ENCODE measurements at places on chromosomes 12 and 14. TPM values are rescaled to one million over a fixed set of nuclear protein-coding genes. Genes with fewer than 3 reads are reported as not detected.

Gene KRT81
- total RNA-seq: not detected

Gene AMHR2
- total RNA-seq: not detected

DNA sequence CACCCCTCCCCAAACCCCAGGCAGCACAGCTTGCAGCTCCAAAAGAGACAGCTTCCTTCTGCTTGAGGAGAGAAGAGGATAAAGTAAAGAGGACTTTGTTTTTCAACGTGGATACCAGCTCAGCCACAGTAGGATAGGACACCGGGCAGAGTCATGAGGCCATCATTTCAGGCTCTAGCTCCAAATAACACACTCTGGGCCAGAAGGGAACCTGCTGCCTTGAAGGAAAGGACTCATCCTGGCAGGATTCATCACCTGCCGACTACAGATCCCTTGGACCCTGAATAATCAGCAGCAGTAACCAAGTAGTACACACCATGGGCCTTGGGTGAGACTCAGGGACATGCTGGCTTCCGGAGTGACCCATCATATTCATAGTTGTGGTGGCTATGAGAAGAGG, 10.4 kb upstream of the CKAP4 start:
- H3K36me3 ChIP-seq: no peaks in the 10 kb centered on the region
- no peaks in the 10 kb centered on the region for H3K27me3 ChIP-seq
- no peak overlapping the region for H3K4me3 ChIP-seq
- DNase-seq: no peak

DNA sequence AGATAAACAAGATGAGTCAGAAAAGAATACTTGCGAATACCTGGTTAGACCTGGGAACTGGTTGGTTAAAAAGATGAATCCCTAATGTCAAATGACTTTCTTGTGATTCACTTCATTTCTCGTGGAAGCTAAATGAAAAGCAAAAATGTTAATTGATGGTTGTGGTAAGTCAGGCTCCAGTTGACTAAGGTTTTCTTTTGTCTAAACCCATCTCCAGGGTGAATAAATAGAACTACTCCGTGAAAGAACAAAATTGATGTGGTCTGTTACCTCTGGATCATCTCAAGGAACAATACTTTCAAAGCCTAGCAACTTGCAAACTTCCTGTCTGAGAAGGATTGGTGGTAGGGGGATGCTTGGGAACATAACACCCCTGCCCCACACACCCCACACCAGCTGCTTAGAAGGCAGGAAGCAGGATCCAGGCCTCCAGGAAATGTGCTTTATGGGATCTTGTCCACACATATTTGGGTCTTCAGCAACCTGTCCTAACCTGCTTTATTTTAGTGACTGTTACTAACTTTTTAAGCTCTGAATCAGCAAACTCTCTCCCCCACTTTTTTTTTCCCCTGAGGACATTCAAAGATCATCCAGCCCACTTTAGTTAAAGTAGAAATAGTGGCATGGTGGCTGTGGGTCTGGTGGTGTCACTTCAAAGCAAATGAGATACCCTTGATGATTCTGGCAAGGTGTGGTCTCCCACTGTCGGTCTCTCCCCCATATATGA, 60.4 kb upstream of the PTHLH start:
- H3K27me3 ChIP-seq: no peaks in the 10 kb centered on the region
- no peaks in the 10 kb centered on the region for H3K36me3 ChIP-seq
- no peak overlapping the region for H3K27ac ChIP-seq

GRCh38 chr14:54881761-54882401, 20.7 kb downstream of the GCH1 start:
- peak; percentile 30 for DNase-seq
- H3K36me3 ChIP-seq: no peaks in the 10 kb centered on the region
- no peaks in the 10 kb centered on the region for H3K4me1 ChIP-seq

DNA sequence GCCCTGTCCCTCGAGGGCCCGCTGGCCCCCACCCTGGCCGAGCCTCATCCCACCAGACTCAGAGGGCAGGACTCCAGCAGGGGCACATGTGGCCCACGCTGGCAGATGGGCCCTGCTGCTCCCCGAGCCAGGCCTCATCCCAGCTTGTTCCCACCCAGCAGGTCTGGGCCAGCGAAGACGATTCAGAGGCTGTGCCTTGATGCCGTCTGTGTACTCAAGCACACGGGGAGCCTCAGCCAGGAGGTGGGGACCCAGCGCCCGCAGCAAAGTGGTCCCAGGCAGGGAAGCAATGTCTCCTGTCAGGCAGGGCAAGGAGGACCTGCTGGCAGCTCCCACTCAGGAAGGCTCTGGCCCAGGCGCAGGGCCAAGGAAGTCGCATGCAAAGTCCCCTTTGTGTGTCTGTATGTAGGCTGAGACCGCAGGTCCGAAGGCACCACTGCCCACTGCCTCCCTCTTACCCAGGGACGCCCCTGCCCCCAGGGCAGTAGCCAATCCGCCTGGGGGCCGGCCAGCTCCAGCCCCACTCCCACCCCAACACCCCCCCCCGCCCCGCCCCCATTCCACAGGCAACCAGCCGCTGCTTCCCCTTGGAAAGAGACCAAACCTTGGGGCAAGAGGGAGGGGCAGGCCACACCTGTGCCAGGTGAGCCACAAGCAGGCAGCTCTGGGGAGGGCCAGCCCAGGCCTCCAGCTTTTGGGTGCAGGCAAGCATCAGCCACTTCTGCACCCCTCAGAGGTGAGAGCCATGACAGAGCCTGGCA, 9.4 kb downstream of the DEGS2 start:
- H3K4me1 ChIP-seq: peaks cover 13% of the 10 kb centered on the region
- peak; percentile 77 for DNase-seq
- H3K27ac ChIP-seq: no peak overlapping the region
- no peaks in the 10 kb centered on the region for H3K36me3 ChIP-seq

DNA sequence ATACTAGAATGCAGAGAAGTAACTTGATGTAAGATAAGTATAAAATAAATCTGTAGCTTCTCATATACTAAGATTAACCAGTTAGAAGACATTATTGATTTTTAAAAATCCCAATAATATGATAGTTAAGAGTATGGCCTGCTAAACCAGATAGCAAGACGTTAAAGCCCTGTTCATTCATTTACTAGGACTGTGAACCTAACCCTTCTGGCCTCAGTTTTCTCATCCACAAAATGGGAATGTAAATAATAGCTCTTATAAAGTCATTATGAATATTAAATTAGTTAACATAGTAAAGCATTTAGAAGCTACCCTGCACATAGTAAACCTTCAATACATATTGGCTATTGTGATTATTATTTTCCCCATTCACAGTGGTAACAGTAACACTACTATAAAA, 6.0 kb upstream of the PRMT5 start:
- H3K4me3 ChIP-seq: no peak overlapping the region
- no peaks in the 10 kb centered on the region for H3K27me3 ChIP-seq
- no peak overlapping the region for H3K27ac ChIP-seq
- no peaks in the 10 kb centered on the region for H3K4me1 ChIP-seq
- H3K36me3 ChIP-seq: no peaks in the 10 kb centered on the region

All from Peyer's patch (tissue), 4 donors.